Fibroblast of the aortic adventitia (primary cell): ENCODE measurements at places on chromosomes 5 and 9.
A peak's percentile ranks its signal among the peaks of the same experiment; 100 is the strongest.

DNA sequence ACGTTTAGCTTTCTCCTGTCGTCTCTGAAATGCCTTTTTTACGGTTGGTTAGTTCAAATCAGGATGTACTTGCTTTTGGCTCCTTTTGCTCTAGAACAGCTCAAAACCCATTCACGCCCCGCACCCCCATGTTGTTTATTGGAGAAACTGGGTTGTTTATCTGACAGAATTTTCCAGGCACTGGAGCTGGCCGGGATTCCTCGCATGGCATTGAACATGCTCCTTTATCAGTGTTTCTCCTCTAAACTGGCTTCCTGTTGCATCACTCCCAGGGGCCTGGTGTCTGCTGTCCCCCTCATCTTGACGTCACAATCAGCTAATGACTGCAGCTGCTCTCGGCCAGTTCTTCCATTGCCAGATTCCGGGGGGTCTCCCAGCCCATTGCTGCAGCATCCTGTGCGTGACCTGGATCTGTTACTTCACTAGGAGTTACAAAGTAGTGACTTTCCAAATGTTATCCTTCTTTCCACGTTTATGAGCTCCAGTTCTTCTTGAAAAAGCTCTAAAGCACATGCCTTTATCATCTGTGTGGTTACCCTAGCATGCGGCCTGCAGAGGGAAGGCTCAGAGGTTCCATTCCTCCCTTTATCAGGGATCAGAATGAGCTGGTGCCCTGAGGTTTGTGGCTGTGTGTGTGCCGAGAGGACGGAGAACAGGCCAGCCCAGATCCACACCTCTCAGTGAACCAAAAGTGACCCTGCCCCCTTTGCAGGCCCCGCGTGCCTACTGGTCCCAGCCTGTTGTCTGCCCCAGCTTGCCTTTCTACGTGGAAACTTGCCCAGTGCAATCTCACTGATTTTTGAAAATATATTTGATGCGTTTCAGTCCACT lies 27.5 kb downstream of the FAM163B start:
- peak; percentile 45 for DNase-seq

DNA sequence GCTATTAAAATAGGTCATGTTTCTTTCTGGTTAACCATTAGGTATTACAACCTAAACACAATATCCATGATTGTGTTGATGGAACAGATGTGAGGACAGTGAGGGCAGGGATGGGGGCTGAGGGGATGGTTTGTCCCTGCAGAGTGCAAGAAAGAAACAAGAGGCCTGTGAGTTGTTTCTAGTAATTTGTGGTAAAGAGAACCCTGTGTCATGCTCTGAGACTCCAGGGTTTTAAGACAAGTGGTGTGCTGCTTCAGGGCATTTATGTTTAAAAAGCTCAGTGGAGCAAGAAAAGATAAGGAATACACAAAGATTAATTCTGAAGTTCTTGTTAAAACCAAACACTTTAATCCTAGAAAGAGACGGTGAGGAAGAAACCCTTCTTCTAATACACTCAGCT lies 656.5 kb downstream of the TLE1 start:
- DNase-seq: peak; percentile 15

DNA sequence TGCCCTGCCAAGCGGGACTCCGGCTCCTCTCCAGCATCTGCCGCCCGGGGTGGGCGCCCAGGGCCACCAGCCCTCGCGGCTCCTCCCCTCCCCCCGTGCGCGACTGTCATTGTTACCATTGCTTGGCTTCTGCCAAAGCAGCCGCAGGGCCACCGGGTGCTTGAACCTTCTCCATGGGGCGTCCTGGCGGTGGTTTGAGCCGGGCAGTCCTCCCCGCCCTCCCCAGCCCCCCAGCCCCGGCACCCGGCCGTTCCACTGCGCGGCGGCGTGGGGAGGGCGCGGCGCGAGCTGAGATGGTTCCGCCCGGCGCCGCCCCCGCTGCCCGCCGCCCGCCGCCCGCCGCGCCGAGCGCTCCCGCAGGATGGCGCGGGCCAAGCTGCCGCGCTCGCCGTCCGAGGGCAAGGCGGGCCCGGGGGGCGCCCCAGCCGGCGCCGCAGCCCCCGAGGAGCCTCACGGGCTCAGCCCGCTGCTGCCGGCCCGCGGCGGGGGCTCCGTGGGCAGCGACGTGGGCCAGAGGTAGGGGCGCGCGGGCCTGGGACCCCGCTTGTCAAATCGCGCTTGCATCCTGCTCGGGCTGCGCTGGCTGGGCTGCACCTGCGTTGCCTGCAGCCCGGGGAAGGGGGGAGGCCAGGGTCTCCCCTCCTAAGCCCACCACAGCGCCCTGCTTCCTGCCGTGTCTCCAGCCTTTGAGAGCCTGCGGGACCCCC lies 34.4 kb downstream of the KCNT1 start:
- no peak for DNase-seq

DNA sequence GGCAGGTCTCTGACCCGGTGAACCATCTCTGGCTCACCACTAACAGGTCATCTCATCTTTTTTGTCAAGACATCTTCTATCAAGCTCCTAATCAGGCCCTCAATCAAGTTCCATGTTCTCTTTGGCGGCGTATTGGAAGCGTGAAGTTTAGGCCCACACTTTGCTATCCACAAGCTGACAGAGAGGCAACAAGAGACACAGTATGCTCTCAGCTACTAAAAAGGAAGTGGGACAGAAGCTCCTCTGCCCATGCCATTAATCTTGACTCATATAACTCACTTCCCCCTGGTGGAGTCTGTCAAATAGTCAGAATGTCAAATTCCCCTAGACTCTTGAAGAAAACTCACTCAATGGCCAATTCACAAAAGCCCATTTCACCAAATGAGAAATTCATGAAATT lies 77.6 kb upstream of the TMC1 start:
- no peak for DNase-seq

- DNase-seq: no peak
These were observed 23.2 kb downstream of the RAB3C start for GRCh38 chr5:58606064-58606463.

- no peak for DNase-seq
These were observed 5.5 kb upstream of the CACFD1 start for GRCh38 chr9:133454325-133454724.

GRCh38 chr9:135587658-135588057 lies 26.1 kb downstream of the PAEP start:
- DNase-seq: no peak

DNA sequence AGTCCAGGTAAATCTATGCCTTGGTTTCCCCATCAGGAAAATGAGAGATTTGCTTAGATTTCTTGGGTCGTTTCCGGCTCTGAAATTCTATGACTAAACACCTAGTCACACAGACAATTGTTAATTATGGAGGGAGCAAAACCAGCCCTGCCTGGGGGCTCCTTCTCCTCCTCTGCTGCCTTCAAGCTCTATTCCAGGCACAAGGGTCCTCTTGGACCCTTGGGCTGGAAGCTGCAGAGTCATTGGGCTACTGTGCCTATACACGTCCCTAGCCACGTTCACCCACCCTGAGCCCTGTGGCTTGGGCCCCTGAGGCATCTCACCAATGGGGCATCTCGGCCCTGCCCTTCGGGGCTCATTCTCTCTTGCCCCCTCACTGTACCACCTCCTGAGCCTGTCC lies 73.8 kb upstream of the TBC1D2 start:
- DNase-seq: no peak

DNA sequence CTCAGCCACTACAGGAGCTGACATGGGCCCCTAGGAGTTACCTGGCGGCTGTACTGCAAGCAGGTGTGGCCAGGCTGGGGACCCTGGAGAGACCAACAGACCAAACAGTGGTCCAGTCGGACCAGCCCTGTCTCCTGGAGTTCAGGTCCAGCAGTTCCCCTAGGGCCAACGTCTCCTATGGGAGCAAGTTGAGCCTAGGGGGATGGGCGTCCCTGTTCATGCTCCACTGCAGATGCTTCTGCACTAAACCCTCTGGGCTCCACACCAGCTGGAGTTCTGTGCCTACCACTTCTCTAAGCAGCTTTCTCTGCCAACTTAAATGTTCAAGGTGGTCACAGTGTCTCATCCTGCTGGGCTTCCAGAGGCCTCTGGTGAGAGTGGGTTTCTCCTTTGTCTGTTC lies 20.6 kb upstream of the OMD start:
- no peak for DNase-seq

GRCh38 chr5:155871623-155872022 lies 455.3 kb upstream of the SGCD start:
- no peak for DNase-seq

DNA sequence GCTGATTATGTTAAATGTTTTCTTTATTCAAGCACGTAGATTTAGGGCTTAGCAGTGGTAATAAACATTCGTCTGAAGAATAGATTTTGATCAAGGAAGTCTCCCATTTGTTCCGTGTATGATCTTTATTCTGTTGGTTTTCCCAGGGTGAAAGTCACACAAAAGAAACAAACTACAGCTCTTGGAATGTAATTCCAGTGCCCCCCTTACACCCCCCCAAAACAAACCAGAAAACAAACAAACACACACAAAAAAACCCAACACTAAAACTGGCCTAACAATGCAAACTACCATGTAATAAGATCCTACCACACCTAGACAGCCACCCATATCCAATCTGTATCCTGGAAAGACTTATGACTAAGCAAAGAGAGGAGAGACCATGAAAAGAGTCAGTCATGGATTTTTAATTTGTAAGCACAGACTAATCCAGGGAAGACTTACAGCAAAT lies 196.2 kb upstream of the ELL2 start:
- no peak for DNase-seq

DNA sequence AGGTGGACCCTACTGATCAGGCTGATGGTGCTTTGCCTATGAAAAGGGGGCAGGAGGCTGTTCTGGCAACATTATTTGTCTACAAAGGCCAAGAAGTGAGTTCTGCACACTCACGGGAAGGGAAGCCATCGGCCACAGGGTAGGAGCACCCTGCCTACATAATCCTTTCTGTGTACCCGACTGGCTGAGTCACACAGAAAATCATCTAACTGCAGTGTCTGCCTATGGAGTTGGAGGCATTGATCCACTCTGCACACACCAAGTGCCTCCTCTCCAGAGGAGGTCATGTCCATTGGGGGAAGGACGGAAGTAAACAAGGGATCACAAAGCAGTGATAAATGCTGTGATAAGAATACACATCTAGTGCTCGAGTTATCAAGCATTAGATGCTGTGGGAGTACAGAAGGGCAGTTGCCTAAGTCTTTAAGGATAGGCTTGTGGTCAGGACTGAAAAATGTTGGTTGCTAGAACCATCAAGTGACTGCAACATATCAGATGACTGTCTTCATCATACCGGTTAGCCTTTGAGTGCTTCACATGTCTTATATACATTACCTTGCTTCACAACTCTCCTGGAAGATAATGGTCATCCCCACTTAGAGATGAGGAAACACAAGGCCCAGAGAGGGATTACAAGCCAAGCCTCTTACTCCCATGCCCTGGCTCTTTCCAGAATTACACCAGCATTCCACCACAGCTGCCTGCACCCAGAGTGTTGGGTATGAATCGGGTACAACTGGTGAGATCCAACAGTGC lies 1.3 kb upstream of the SLC2A8 start:
- no peak for DNase-seq

DNA sequence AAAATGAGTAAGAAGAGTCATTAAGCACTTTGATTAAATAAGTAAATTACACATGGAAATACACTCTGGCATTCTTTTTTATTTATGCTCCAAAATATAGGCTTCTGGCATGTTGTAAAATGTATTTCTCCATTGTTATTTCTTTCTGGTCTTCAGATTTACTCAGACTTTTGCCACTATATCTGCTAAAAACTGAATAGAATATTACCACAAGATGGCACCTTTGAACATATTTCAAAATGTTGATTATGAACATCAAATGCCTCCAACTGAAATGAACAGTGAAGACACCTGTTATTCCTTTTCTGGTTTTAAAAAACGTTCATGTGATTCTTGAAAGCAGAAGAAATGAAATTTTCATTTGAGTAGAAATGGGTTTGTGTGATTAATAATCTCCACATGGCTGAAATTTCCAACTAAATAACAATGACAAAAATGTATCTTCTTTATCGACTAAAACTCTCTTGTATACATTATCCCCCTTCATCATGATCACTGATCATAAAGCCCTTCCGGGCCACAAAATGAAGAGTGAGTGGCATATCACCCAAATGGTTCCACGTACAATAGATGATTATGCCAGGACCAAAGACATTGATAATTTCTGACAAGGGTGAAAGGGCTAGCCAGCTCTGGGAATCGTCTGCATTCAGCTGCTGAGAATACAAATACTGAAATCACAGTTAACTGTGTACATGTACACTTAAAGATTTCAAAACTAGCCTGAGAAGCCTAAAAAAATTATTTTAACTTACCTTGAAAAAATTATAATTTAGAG lies 23.8 kb downstream of the TYRP1 start:
- no peak for DNase-seq

DNA sequence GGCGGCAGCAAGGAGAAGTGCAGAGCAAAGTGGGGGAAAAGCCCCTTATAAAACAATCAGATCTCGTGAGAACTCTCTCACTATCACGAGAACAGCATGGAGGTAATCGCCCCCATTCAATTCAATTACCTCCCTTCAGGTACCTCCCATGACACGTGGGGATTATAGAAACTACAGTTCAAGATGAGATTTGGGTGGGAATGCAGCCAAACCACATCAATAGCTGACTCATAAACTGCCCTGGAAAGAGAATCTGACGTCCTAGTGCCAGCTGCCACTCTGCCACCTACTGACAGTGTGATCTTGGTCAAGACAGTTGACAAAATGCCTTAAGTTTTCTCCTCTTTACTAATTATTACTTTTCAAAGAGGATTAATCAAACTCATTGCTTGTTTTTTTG lies 128.3 kb downstream of the GPBP1 start:
- peak; percentile 48 for DNase-seq

- DNase-seq: peak; percentile 59
These were observed 43.1 kb downstream of the TNFAIP8 start for GRCh38 chr5:119398727-119399466.

DNA sequence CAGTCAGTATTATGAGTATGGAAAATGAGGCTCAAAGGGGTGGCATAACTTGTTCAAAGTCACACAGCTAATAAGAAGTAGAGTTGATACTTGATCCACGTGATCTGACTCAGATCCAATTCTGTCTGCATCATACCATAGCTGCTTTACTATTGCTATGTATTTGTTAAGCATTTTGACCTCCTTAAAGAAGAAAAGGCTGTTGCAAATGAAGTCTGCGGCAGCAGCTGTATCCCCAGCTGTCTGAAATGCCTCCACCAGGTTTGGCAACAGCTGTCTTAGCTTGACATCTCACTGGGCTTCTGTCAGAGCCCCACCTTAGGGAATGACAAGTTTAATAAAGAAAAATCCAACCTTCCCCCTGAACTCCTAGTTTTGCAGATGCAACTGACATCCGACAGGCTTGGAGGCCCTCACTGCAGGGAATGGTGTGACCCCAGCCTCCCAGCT lies 75.6 kb upstream of the SLC44A1 start:
- peak; percentile 39 for DNase-seq
